ENCODE measurements at places on chromosomes 1 and 21. TPM values are rescaled to one million over a fixed set of nuclear protein-coding genes. Genes with fewer than 3 reads are reported as not detected.
A peak's percentile ranks its signal among the peaks of the same experiment; 100 is the strongest.

BRDT gene
- not detected for total RNA-seq

DNA sequence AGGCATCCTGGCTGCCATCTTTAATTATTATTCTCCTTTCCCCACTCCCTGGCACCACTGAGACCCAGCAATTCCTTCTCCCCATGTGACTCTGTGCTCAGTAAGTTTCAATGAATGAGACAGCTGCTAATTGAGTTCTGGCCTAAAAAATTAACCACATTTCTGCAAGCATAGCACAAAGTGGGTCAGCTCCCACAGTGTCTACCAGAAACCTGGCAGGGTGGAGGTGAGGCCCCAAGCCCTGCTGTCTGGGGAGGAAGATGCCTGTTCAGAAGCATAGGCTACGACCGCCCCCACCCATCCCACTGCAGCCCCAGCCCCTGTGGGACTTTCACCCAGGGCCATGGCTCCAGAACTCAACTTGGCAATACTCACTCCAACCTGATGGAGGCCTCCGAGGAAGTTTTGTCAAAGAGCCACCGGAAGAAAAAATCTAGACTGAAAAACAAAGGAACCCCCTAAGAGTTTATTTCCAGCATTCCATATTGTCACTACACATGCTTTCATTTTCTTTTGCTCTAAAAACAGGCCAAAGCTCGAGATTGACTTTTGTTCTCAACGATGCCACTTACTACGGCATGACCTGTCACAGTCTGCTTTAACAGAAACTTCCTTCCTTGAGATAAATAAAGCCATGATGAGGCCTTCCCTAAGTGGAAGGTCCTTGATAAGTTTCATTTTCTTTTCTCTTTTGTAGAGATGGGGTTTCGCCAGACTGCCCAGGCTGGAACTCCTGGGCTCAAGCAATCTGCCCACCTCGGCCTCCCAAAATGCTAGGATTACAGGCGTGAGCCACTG lies 26.5 kb downstream of the TMEM63A start:
- H3K27ac ChIP-seq = no peak overlapping the region
- no peaks in the 10 kb centered on the region for H3K4me1 ChIP-seq
- H3K36me3 ChIP-seq = peaks cover 39% of the 10 kb centered on the region
- no peaks in the 10 kb centered on the region for H3K27me3 ChIP-seq
- DNase-seq = no peak
- H3K4me3 ChIP-seq = no peak overlapping the region

DNA sequence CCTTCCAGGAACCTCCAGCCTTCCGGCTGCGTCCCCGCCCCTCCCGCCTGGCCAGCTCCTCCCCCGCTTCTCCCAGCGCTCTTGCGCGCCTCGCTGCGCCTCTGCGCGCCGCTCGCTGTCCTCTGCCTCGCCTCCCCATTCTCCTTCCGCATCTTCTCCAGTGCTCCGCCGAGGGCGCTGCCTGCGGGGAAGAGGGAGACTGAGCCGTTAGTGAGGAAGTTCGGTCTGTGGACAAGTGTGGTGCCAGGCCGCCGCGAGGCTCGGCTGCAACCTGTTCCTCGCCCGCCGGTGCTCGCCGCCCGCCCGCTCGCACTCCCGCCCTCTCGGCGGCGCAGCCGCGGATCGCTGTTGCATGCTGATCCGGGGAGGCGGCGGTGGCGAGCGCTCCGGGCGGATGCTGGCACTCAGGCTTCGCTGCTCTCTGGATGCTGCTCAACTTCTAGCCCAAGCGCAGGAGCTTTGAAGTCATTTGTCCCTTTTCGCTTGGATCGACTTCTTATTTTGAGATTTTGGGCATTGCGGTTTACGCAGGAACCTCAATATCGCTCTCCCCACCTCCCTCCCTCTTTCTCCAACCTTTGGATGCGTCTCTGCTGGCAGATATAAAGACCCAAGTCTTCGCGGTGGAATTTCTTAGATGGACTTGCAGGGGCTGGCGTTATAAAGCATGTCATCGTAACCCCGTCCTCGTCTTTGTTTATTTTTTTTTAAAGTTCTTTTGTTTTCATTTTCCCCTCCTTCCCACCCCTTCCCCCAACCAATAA lies 614 bp upstream of the CACNA1E start:
- no peaks in the 10 kb centered on the region for H3K36me3 ChIP-seq
- peaks cover 49% of the 10 kb centered on the region for H3K27me3 ChIP-seq
- no peaks in the 10 kb centered on the region for H3K4me1 ChIP-seq
- H3K4me3 ChIP-seq = no peak overlapping the region

DNA sequence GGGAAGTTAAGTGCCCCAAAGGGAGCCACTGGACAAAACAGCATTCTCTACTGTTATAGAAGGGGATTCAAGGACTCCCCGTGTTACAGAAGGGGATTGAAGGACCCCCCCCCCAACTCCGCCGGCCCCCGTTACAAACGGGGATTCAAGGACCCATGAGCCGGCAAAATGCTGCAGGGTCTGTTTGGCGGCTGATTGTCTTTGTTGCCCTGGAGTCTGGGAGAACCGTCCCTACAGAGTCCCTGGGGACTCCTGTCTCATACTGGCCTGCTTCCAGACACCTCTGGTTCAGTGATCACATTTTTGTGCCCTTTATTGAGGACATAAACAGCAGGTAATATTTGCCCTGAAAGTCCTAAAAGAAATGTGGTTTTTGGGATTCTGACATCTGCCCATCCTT lies 96.4 kb downstream of the SYF2 start:
- no peaks in the 10 kb centered on the region for H3K36me3 ChIP-seq
- no peak overlapping the region for H3K4me3 ChIP-seq
- H3K27ac ChIP-seq = no peak overlapping the region
- DNase-seq = no peak
- peaks cover 78% of the 10 kb centered on the region for H3K27me3 ChIP-seq
- no peaks in the 10 kb centered on the region for H3K4me1 ChIP-seq

HES5 gene
- not detected for total RNA-seq

DNA sequence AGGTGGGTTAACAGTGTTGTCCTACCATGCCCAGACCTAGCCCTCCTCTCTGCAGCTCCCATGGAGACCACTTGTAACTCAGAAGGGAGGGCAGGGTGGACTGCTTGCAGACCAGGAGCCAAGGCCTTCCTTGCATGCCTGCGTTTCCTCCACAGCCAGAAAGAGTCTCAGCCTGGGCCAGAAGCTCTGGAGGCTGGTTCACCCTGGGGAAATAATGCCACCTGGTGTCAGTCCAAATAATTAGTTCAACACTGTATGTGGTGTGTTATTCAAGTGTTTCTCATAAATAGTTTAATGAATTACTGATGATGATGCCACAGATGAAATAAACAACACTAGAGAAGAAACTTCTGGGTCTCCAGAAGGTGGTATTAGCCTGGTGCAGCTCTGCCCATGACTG lies 16.9 kb upstream of the VANGL1 start:
- no peaks in the 10 kb centered on the region for H3K4me1 ChIP-seq
- no peak overlapping the region for H3K4me3 ChIP-seq
- H3K27me3 ChIP-seq = peaks cover 10% of the 10 kb centered on the region
- no peak overlapping the region for H3K27ac ChIP-seq
- DNase-seq = no peak

DNA sequence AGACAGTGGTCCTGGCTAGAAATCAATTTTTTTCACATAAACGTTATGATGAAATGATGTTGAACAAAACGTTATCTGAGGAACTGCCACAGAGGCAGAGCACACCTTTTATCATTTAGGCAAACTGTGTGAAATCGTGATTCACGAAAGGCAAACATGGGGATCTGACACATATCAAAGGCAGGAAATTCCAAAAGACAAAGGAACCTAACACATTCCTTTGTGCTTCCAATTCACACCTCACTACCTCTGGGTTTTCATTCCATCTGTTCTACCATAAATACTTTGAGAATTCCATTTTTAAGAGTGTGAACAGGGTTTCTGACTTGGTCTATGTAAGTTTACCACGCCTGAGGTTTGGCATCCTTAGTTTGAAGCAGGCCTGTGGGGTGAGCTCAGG lies 119.5 kb upstream of the KRTAP19-8 start:
- H3K4me1 ChIP-seq = peaks cover 2% of the 10 kb centered on the region
- H3K27me3 ChIP-seq = no peaks in the 10 kb centered on the region
- H3K36me3 ChIP-seq = no peaks in the 10 kb centered on the region
- no peak overlapping the region for H3K27ac ChIP-seq
- no peak overlapping the region for H3K4me3 ChIP-seq

GRCh38 chr21:45135122-45135521 lies 60.7 kb downstream of the ADARB1 start:
- no peaks in the 10 kb centered on the region for H3K27me3 ChIP-seq
- no peak overlapping the region for H3K27ac ChIP-seq
- no peak for DNase-seq
- H3K36me3 ChIP-seq = peaks cover 44% of the 10 kb centered on the region
- peaks cover 31% of the 10 kb centered on the region for H3K4me1 ChIP-seq
- H3K4me3 ChIP-seq = no peak overlapping the region

- DNase-seq = peak; percentile 81
- H3K36me3 ChIP-seq = peaks cover 4% of the 10 kb centered on the region
- H3K27ac ChIP-seq = peak overlapping the region; percentile 84
- peaks cover 10% of the 10 kb centered on the region for H3K4me1 ChIP-seq
- H3K4me3 ChIP-seq = no peak overlapping the region
These were observed 23.8 kb upstream of the CPLANE2 start for GRCh38 chr1:16260814-16261213.

RNF186 gene
- total RNA-seq = not detected

SPRR2D gene
- not detected for total RNA-seq

- H3K4me3 ChIP-seq = no peak overlapping the region
- peaks cover 1% of the 10 kb centered on the region for H3K4me1 ChIP-seq
- H3K36me3 ChIP-seq = no peaks in the 10 kb centered on the region
- DNase-seq = peak; percentile 95
- no peak overlapping the region for H3K27ac ChIP-seq
These were observed 83.9 kb upstream of the EDEM3 start for GRCh38 chr1:184838504-184838951.

DNA sequence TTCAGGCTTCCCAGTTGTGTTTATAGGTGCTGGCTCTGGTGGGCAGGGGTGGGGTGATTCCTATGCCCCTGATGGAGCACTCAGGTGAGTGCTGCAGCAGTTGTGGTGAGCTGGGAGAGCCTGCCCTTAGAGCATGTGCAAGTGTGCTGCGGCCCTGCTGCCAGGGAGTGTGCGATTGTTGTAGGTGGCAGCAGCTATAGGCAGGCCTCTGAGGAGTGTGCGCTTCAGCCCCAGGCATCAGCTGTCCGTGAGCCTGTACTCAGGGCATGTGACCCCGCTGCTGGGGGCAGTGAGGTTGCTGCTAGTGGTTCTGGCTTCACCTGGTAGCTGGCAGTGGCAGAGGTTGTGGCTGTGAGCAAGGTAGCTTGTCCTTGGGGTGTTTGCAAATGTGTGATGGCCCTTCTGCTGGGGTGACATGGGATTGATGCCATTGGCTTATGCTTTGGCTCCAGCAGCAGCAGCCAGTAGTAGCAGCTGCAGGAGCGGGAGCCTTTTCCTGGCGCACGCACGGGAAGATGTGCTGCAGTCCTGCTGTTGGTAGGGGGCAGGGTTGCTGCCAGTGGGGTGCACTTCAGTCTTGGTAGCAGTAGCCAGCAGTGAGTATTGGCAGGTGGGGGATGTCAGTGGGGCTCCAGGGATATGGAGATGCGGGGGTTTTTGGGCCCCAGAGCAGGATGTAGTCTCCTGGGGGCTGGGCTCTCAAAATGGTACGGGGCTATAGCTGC lies 37.7 kb downstream of the SYCP1 start:
- H3K4me3 ChIP-seq = no peak overlapping the region
- no peaks in the 10 kb centered on the region for H3K36me3 ChIP-seq
- DNase-seq = no peak

- H3K27ac ChIP-seq = peak overlapping the region; percentile 31
- H3K27me3 ChIP-seq = no peaks in the 10 kb centered on the region
These were observed 259 bp downstream of the KCNT2 start for GRCh38 chr1:196607981-196608380.
